ENCODE measurements at places on chromosomes 6 and 20. TPM values are rescaled to one million over a fixed set of nuclear protein-coding genes. Genes with fewer than 3 reads are reported as not detected.

DNA sequence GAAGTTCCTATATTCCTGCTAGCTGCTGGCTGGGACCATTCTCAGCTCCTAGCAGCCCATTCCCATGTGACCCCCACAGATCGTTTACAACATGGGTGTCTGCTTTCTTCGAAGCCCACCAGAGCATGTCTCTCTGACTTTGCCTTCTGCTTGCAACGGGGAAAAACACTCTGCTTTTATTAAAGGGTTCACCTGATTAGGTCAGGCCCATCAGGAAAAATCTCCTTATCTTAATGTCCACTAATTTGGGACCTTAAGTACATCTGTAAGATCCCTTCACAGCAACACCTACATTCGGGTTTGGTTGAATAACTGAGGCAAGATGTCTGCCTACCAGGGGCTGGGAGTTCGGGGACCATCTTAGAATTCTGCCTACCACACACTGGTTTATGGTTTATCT lies 496.9 kb downstream of the CDKAL1 start:
- no peak for DNase-seq

DNA sequence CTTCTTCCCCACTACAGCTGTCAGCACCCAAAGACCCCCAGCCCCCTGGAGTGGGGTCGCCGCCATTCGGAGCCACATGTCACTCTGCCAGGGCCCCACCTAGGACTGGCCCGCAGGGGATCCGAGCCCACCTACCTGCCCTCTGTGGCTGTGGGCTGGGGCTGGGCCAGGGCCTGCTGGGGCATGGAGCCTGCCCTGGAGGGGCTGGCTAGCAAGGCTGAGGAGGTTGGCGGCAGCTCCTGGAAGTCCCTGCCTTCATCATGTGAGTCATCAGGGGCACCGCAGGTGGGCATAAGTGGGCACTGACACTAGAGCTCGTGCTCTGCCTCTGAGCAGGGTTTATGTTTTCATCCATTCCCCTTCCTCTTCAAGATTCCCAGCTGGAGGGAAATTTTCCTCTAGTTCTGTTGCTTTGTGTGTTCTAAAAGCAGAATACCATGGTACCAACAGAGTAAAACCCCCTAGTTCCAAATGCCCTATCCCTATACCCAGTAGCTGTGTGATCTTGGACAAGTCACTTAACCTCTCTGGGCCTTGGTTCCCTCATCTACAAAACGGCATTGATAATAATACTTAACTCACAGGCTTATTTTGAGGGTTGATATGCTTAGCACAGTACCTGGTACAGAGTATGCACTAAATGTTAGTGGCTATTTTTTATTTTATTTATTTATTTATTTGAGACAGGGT lies 8.7 kb upstream of the FANCE start:
- no peak for DNase-seq

DNA sequence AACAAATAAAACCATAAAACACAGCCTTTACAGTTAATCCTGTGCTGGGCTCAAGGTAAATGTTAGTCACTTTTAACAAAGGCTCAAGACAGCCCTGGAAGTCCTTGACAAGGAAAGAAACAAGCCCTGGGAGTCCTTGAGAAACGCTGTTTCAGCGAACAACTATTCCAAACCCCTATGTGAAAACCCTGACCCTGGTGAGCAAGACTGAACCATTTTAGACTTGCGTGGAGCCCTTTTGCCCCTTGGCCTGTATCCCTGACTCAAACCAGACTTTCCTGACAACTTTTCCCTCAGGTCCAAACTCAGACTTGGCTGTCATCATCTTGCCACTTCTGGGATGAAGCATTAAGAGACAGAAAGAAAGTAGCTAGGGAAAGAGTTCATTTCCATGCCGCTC lies 180.4 kb downstream of the AIG1 start:
- DNase-seq, result no peak

DNA sequence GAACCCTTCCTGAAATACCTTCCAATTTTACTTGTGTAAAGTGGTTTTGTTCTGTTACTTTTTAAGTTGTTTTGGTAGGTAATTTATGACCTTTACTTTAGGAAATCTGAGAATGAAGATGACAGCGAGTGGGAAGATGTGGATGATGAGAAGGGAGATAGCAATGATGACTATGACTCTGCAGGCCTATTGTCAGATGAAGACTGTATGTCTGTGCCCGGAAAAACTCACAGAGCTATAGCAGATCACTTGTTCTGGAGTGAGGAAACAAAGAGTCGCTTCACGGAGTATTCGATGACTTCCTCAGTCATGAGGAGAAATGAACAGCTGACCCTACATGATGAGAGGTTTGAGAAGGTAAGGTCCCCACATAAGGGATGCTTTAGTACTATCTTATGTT lies 6.6 kb upstream of the ZC2HC1B start:
- DNase-seq, result no peak

DNA sequence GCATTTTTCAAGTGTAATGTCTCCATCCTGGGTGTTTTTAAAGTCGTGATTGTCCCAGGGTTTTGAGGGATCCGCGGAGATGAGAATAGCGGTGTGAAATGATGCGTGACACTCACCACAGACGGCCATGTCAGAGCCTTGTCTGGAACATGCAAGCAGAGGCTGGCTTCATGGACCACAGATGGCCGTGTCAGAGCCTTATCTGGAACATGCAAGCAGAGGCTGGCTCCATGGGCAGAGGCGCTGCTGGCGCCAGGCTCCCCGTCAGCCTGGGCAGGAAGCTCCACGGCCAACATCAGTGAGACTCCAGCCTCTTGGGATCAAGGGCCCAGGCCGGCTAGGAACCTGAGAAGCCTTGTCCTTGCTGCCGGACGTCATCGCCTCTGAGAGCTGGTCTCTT lies 7.7 kb upstream of the MRGBP start:
- no peak for DNase-seq

DNA sequence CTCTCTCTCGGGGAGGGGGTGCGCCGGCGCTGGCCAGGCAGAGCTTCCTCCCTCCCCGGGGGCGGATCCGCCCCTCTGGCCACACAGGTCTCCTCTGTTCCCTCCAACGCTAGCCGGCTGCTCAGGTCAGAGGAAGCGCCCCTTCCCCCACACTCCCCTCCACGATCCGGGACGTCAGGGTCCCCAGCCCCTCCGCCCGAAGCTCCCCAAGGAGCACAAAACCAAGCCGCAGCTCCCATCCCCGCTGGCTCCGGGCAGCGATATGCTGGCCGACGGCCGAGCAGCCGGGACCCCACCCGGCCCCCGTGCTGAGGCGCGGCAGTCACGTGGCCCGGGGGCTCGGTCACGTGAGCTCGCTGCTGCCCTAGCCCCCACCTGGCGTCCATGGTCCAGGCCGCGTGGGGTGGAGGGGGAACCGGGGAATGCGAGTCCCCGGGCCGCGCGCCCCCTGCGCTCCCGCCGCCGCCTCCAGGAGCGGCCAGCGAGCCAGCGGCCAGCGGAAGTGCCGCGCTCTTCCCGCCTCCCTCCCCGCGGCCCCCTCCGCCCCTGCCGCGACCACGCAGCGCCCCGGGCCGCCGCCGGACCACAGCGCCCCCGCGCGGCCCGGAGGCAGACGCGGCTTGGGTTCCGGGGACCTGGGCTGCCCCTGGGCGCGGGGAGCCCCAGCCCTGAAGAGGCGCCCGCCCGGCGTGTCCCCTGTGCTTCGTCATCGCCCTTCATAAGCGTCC lies at the start of gene SLC35B2:
Gene SLC35B2, minus strand, starts transcription at position 504 of the 728 bp plus-strand sequence. Its CDS starts 118 bp downstream, at position 386.
- DNase-seq, result no peak

DNA sequence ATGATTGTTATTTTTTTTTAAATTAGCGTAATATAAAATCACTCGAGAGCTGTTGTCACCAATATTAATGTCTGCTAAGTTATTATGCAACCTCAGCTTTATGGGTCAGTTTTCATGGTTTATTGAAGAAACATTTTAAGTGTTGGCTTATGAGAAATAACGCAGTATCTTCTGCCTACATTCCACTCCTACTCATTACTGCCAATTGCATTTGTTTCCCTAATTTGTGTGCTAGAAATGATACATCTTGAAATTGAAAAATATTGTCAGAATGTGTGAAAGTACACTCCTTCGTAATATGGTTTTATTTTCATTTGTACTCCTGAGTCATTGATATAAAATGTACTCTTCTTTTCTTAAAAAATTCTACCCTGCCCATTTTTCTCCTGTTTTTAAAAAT lies 333.3 kb upstream of the HSF2 start:
- DNase-seq, result no peak

- DNase-seq, result no peak
Measured at GRCh38 chr6:138945354-138945753, 42.7 kb downstream of the REPS1 start.

GRCh38 chr6:86016077-86016476 lies 373.4 kb upstream of the SYNCRIP start:
- no peak for DNase-seq

- DNase-seq, result no peak
Measured at GRCh38 chr6:70142034-70142433, 160.8 kb downstream of the COL9A1 start.

- DNase-seq, result peak; percentile 81
Measured at GRCh38 chr6:16688984-16689636, 72.2 kb downstream of the ATXN1 start.

DNA sequence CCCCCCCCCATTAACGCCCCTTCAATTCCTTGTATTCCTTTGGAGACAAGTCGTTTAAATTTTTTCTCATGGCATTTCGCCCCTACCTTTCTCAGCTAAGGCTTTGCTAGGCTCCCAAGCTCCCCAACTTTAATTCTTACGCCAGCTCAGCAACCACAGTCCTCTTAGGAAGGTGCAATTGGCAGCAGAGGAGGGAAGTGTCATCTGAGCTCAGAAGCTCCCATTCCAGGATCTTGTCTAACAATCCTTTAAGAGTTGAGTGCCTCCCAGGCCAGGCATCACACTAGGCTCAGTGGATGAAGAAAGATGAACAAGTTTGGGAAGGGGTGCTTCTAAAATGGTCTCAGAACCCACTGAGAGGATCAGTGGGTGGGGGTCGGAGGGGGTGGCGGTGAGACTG lies 131.2 kb upstream of the AKAP12 start:
- no peak for DNase-seq

- no peak for DNase-seq
Measured at GRCh38 chr20:3927486-3928291, 38.5 kb downstream of the PANK2 start.

DNA sequence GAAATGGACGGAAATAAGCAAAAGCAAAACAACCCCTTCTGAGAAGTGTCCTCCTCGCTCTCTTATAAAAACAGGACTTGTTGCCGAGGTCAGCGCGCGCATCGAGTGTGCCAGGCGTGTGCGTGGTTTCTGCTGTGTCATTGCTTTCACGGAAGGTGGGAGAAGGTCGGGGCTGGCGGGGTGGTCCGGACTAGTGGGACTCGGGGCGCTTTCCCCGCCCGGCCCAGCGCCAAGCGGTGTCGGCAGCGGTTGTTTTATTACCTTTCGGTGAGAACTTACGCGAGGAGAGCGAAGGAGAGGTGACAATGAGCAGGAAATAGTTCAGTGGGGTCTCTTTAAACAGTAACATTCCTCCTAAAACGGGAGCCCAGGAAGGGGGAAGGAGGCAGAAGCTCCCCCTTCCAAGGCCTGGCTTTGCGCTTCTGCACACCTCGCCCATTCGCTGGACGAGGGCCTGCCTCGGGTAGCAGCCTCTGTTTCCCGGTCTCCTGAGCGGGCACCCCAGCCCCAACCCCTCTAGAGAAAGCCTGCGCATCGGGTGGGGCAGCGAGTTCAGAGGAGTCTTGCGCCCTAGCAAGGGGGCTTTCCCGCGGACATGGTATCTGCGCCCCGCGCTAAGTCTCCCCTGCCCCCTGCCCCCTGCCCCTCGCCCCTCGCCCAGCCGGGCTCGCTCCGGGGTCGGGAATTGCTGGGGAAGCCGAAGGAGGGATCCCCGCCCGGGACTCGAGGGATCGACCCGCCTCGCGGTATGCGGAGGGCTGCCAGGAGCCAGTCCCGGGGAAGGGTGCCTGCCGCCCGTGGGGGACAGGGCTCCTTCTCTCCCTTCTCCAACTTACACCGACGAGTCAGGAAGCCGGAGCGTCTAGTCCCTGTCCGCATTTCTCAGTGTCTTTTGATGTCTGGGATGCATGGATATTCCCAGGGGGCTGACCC lies 1.2 kb upstream of the TBXT start:
- no peak for DNase-seq

GRCh38 chr6:112281821-112282615 lies 27.7 kb upstream of the LAMA4 start:
- peak; percentile 32 for DNase-seq

Gene CDSN
- total RNA-seq, result not detected

Gene TFB1M
- total RNA-seq, result 20.8 TPM

Gene ACSS1
- 22.0 TPM for total RNA-seq

Gene PRSS16
- total RNA-seq, result not detected

Measured in pulmonary artery endothelial cell (primary cell).